Stimulated activated CD4-positive, alpha-beta T cell treated with anti-CD3 and anti-CD28 coated beads, Interleukin-1b, Interleukin-23, amount 100 ng/mL, for 1 hour (primary cell): ENCODE measurements at places on chromosomes 16 and 17.
A peak's percentile ranks its signal among the peaks of the same experiment; 100 is the strongest.

- no peak for DNase-seq
These were observed 28.9 kb upstream of the RBFOX1 start for GRCh38 chr16:7303660-7304200.

- DNase-seq: no peak
These were observed 8.8 kb downstream of the PIPOX start for GRCh38 chr17:29051731-29052130.

- DNase-seq: no peak
These were observed 578.6 kb upstream of the CA10 start for GRCh38 chr17:52737071-52737470.

- no peak for DNase-seq
These were observed 47.3 kb upstream of the CHMP6 start for GRCh38 chr17:80944326-80944725.

- DNase-seq: no peak
These were observed 12.0 kb downstream of the CPSF4L start for GRCh38 chr17:73249700-73250099.

- peak; percentile 45 for DNase-seq
These were observed at the start of gene XYLT1 for GRCh38 chr16:17470908-17471718. Gene XYLT1, minus strand, starts transcription at chr16:17470960. Its CDS starts 164 bp downstream, at chr16:17470796.

DNA sequence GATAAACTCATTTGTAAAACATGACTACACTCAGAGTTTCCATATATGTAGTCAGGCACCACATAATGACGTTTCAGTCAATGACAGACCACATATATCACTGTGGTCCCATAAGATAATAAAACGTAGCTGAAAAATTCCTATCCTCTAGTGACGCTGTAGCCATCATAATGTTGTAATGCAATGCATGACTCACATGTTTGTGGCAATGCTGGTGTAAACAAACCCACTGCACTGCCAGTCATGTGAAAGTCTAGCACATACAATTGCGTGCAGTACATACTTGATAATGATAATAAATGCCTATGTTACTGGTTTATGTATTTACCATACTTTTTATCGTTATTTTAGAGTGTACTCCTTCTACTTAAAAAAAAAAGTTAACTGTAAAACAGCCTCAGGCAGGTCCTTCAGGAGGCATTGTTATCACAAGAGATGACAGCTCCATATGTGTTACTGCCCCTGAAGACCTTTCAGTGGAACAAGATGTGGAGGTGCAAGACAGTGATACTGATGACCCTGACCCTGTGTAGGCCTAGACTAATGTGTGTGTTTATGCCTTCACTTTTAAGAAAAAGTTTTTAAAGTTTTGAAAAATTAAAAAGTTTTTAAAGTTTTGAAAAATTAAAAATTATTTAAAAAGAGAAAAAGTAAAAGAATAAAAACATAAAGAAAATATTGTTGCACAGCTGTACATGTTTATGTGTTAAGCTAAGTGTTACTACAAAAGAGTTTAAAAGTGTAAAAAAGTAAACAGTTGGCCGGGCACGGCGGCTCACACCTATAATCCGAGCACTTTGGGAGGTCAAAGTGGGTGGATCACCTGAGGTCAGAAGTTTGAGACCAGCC lies 9.0 kb downstream of the STAT5B start:
- no peak for DNase-seq

DNA sequence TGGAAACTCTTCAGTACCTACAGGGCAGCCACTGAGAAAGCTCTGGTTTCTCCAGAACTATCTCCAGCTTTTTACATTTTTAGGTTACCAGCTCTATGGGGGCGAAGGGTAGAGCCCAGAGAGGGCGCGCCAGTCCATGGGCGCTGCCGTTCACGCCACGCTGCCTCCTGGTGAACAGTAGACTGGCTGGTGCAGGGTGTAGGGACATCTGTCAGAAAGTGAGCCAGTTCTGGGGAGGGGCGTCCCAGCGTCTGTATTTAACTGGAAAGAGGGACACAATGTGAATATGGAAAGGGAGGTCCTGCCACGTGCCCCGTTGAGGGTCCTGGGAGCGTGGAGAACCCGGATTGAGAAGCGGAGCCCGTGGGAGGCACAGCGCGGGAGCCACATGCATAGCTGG lies 16.4 kb upstream of the CLEC18A start:
- no peak for DNase-seq

- DNase-seq: no peak
These were observed 63.7 kb downstream of the RPH3AL start for GRCh38 chr17:288802-289356.

GRCh38 chr17:40461732-40462342 lies 18.6 kb downstream of the IGFBP4 start:
- no peak for DNase-seq

- no peak for DNase-seq
These were observed 4.3 kb downstream of the ABI3 start for GRCh38 chr17:49214676-49215360.

GRCh38 chr16:68626557-68626956 lies 18.6 kb upstream of the CDH3 start:
- no peak for DNase-seq

- no peak for DNase-seq
These were observed 189.4 kb downstream of the WWOX start for GRCh38 chr16:78288888-78289287.

- DNase-seq: no peak
These were observed 79.6 kb upstream of the CACNG5 start for GRCh38 chr17:66755101-66755943.

- no peak for DNase-seq
These were observed 41.0 kb upstream of the KSR1 start for GRCh38 chr17:27415120-27415795.

DNA sequence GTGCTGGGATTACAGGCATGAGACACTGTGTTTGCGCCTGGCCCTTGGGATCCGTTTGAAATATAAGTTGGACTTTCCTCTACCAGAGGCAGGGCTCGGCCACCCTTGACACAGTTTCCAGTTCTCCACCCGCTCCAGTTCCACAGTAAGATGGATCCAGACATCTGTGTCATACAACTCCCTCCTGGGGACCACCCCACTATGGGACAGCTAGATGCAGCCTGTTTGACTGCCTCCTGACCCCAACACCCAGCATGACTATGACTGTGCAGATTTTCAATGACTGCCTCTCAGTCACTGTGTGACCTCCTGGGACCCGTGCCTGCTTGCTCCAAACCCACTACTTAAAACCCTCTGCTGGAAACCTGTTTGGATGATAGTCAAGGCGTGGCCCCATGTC lies 166.7 kb downstream of the IRF8 start:
- DNase-seq: no peak

DNA sequence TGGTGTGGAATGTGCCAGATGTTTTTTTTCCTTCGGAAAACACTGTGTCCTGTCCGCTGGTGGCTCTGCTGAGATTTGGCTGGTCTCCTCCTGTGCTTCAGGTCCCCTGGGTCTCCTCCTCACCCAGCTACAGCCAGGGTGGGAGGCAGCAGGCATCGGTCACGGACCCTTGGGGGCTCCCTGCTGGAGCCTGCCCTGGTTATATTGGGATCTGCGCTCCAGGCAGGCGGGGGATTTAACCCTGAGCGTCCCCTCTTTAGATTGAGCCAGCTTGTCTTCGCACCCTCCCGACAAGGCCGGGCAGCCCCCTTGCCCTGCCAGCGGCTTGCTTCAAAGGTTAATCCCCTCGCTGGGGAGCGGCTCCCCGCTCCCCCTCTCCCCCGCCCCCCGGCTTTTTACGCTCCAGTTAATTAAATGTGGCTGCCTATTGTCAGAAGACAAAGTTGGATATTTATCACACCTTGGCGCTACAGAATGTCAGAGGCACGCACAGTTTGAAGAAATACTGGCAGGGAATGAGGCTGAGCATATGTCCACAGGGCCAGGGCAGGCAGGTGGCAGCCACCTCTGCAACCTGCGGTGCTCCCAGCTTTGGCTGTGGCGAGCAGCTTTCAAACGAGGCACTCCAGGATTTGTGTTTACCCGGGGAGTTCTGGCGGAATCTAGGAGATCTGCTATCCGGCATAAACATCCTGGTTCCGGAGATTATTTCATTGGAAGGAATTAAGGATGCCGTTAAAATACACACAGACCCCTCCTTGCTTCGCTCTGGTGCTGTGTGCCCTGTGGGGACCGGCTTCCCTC lies 38.2 kb upstream of the GSE1 start:
- no peak for DNase-seq

GRCh38 chr17:46773676-46774075 lies 44.8 kb downstream of the WNT3 start:
- DNase-seq: no peak

- DNase-seq: no peak
These were observed 35.0 kb upstream of the MNT start for GRCh38 chr17:2435862-2436261.

DNA sequence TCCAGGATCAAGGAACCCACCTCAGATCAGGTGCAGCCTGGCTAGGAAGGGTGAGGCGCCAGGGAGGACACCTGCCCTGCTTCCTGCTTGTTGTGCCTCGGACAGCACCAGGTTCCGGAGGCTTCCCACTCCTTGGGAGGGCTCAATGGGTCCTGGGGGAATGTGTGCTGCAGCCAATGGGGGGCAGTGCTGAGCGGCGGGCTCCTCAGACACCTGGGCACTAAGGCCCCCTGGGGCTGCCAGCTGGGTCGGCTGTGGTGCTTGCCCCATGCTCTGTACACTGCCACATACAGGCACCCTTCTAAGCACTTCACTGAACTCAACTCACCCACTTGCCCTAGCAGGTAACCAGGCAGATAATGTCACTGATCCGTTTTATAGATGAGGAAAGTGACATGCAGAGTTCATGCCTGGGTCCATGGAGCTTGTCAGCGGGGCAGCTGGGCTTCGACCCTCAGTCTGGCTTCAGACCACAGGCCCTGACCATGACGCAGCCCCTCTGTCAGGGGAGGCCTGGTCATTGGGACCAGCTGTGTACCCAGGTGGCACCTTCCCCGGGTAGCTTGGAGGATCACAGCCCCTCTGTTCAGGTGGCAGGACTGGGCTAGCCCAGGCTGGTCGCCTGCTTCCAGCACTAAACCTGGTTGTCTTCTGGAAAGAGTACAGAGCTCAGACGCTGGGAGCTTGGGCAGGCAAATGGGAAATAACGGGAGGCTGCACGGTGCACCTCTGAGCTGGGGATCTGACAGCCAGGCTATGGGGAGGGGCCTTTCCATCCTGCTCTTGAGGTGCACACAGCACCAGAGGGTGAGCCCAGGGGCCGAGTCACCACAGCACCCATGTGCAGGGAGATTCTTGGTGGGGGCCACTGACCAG lies 8.2 kb downstream of the FN3K start:
- DNase-seq: no peak

- DNase-seq: no peak
These were observed 2.2 kb upstream of the UQCRC2 start for GRCh38 chr16:21950782-21951521.

GRCh38 chr17:4610656-4611055 lies 26.3 kb downstream of the SMTNL2 start:
- DNase-seq: no peak

GRCh38 chr17:73713136-73713535 lies 68.9 kb upstream of the SDK2 start:
- no peak for DNase-seq

DNA sequence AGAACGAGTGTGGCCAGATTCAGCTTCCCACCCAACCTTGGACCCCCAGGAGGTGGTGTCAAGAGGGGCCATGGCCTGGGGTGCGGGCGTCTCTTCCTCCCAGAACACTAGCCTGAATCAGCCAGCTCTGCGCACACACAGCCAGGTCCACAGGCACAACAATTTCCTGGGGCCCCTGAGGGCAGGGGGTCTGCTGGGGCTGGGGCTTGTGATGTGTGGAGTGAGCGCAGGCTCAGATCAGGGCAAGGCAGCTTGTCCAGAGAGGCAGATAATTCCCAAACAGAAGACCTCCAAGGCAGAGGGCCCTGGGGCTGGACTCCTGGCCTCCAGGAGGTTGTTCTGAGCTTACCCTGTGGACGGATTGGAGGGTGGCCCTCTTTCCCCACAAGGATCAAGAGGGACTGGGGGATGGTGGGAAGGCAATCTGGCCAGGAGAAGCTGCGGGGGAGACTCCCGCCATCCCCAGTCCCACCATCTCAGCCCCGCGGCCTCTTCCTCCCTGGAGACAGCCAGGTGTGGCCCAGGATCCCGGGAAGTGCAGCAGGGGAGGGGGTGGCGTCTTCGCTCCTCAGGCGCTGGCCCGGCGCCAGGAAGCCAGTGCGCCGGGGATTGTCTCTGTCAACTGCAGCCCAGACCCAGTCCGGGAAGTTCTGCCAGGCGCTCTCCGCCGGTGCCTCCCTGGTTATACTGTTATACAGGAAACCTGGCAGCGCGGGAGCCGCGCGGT lies 52.0 kb upstream of the AMZ2 start:
- no peak for DNase-seq

- DNase-seq: no peak
These were observed at the start of gene AKTIP for GRCh38 chr16:53502331-53503269. Gene AKTIP, minus strand, starts transcription at chr16:53503209. Its CDS starts 2,950 bp downstream, at chr16:53500259.

- DNase-seq: no peak
These were observed 16.4 kb downstream of the TELO2 start for GRCh38 chr16:1509307-1510221.

GRCh38 chr17:2402544-2402943 lies 1.7 kb upstream of the MNT start:
- no peak for DNase-seq

GRCh38 chr16:23682181-23682580 lies 3.5 kb downstream of the PLK1 start:
- no peak for DNase-seq

DNA sequence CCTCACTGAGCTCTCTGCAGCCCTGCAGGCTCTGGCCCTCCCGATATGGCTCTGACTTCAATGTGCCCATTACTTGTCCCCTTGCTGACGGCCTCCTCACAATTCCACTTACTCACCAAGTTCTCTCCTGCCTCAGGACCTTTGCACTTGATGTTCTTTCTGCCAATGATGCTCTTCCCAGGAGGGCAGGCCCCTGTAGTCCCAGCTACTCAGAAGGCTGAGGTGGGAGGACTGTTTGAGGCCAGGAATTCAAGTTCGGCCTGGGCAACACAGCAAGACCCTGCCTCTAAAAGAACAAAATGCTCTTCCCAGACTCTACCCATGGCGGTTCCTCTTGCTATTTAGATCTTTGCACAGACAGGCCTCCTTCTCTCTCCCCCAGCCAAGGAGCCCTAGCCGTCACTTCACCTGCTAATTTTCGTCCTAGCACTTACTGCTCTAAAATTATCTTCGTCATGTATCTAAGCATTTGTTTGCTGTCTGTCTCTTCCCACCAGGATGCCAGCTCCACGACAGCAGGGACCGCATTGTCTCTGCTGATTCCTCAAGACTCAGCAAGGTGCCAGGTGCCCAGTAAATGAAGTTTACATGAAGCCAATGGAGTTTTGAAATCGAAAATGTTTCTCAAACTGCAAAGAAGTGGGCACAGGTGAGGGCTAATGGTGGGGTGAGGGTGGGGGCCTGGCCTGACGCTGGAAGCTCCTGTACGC lies 626 bp upstream of the RAI1 start:
- no peak for DNase-seq

- no peak for DNase-seq
These were observed 41.4 kb downstream of the VPS53 start for GRCh38 chr17:673200-673681.

GRCh38 chr17:19384723-19385391 lies 2.1 kb downstream of the MFAP4 start:
- no peak for DNase-seq

GRCh38 chr16:71627731-71628181 lies 1.8 kb downstream of the MARVELD3 start:
- DNase-seq: no peak
